ENCODE measurements at places on chromosomes 3 and 15. TPM values are rescaled to one million over a fixed set of nuclear protein-coding genes. Genes with fewer than 3 reads are reported as not detected.

GRCh38 chr3:127367593-127367992, 79.7 kb upstream of the PRR20G start:
- no peak overlapping the region for H3K4me3 ChIP-seq
- H3K27ac ChIP-seq: no peak overlapping the region
- no peaks in the 10 kb centered on the region for H3K36me3 ChIP-seq

GRCh38 chr3:55523471-55523870, 36.4 kb upstream of the WNT5A start:
- peak overlapping the region; percentile 83 for H3K27ac ChIP-seq
- no peak overlapping the region for H3K4me3 ChIP-seq
- H3K27me3 ChIP-seq: no peaks in the 10 kb centered on the region
- no peak for DNase-seq
- H3K4me1 ChIP-seq: peaks cover 51% of the 10 kb centered on the region
- no peaks in the 10 kb centered on the region for H3K36me3 ChIP-seq

DNA sequence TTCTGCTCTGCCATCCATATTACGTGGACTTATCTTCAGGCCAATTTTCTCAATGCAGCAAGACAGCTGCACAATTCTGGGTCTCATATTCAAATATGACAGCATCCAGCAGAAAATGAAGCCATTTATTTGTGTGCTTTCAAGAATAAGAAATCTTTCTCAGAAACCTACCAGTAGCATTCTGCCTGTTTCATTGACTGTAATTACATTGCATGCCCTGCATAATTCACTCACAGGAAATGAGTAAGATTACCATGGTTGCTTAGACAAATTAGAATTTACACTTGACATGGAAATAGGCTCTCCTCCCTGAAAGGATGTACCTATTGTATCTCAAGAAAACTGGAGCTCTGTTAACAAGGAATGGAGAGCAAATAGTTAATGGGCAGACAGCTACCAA, 346.6 kb upstream of the DCBLD2 start:
- no peaks in the 10 kb centered on the region for H3K36me3 ChIP-seq
- H3K4me1 ChIP-seq: peaks cover 54% of the 10 kb centered on the region
- H3K27ac ChIP-seq: no peak overlapping the region
- peak; percentile 26 for DNase-seq

The CLSTN2 gene
- not detected for total RNA-seq

GRCh38 chr3:61464518-61465140, 96.7 kb upstream of the PTPRG start:
- no peak overlapping the region for H3K27ac ChIP-seq
- no peaks in the 10 kb centered on the region for H3K4me1 ChIP-seq
- no peaks in the 10 kb centered on the region for H3K36me3 ChIP-seq
- DNase-seq: no peak
- H3K4me3 ChIP-seq: no peak overlapping the region
